ENCODE measurements at places on chromosomes 11 and 22.

DNA sequence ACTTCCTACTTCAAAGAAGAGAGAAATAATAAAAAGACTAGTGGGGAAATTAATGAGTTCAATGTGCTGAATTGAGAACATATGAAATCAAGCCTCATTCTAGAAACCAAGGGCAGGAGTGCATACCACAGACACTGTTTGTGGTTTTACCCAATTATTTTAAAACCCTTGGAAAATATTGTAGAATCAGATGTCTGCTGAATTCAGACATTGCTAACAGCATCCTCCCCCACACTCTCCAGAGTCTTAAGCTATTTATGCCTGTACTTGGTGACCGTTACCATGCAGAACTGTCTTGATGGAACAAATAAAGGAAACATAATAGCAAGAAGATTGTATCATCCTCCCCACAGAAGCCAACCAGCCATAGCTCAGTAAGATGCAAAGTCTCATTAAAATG is 850.1 kb downstream of the NTM start:
- DNase-seq: no peak

DNA sequence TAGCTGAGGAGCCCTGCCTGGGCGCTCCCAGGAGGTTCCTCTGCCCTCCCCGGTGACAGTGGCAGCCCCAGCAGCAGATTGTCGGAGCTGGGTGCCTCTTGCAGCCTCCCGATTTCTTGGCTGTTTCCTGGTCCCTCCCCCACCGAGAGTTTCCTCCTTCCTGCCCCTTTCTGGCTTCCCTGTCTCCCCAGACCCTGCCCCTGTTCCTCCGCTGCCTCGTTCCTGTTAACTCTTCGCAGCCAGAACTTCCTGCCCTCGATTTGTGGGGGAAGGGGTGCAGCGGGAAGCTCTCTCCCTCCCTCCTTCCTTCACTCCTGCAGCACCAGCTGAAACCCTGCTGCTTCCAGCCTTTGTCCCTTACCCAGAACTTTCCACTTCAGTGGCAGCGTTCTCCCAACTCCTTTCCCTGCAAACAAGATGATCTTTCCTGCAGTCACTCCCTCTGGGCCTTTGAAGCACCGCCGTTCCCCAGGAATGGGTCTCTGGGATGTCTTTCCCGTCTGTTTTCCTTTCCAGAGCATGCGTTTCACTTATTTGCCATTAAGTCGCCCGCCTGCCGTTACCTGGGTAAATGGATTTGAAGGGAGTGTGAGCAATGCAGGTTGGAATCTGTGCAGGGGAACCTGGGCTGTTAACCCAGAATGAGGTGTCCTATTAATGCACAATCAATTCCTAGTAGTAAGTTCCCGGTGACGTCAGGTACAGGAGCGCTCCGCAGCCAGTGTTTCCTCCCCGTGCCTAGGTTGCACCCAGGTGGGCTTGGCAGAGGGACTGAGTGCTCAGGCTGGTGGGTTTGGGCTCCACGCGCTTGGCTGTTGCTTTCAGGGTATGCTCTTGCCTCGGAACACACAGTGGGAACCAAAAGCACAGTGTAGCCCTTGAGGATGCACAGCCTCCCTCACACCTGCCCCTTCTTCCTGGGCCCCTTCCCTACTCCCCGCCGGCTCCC is 4.3 kb downstream of the GRK2 start:
- peak; percentile 57 for DNase-seq

DNA sequence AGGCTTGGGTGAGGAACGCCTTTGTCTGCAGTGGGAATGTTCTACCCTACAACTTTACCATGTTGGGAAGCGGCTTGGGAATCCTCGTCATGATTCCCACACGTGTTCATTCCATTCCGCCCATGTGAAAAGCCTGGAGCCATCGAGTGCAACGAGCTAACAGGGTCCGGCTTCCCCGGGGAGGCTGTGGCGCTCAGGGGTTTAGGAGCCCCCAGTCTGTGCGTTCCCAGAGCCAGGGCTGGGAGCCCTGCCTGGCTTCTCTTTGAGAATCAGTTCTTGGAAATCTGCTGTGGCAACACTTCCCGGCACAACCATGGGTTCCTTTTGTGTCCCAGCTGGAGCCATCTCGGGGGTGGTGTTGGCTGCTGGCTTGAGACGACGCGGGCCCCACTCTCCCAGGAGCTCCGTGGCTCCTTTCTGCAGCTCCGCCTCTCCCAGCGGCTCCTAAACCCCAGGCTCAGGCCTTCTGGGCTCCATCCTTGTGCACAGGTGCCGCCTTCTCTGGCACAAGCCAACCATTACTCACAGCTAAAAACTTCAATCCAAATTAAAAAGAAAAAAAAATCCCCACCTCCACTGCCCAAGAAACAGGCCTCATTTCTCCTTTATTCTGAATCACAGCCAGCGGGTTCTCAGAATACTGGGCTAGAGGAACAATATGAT is 18.7 kb upstream of the PPFIA1 start:
- no peak for DNase-seq

GRCh38 chr11:65803797-65804492 is 17.1 kb downstream of the OVOL1 start:
- DNase-seq: no peak

DNA sequence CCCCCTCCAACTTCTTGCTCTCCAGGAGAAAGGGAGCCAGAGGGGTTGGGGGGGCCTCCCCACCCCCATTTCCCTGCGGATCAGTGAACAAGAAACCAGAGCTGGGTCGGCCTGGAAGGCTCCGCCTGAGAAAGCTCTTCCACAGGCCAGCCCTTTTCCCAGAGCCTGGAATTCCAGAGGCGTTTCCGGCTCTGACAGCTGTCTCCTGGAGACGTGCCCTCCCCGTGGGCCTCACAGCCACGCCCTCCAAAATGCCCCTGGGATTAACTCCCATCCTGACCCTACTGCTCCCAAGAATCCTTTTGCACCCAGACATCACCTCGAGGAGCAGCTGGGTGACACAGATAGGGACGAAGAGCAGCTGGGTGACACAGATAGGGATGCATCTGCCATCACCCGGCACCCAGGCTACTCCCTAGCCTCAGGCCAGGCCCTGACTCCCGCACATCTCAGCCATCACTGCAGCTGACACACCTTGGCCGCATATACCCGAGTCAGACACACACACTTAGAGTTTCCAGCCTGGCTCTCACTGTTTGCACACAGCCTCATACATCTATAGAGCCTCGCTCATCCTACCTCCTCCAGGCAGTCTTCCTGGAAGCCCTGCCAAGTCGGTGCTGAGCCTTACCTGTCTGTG is 7.6 kb upstream of the CDC42EP1 start:
- no peak for DNase-seq

DNA sequence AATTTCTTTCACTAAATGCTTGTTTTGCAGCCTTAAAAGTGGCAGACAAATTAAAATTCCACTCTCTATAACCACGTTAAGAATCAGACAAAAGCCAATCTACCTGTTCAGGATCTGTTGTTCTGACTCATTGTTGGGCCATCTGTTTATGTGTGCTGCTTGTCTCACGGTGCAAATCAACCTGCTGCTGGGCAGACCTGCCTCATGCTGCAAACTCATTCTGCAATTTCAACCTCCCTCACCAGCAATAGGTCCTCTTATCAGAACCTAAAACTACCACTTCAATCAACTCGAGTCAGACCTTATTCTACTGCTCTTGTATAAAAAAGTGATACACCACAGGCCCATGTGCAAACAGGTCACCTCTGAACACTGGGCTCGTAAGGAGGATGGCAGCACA is 75.1 kb downstream of the LARGE2 start:
- DNase-seq: no peak

GRCh38 chr11:77590194-77590782 is 535 bp downstream of the AQP11 start:
- DNase-seq: peak; percentile 19

GRCh38 chr11:98625526-98625925 is 395.2 kb upstream of the CNTN5 start:
- DNase-seq: no peak

DNA sequence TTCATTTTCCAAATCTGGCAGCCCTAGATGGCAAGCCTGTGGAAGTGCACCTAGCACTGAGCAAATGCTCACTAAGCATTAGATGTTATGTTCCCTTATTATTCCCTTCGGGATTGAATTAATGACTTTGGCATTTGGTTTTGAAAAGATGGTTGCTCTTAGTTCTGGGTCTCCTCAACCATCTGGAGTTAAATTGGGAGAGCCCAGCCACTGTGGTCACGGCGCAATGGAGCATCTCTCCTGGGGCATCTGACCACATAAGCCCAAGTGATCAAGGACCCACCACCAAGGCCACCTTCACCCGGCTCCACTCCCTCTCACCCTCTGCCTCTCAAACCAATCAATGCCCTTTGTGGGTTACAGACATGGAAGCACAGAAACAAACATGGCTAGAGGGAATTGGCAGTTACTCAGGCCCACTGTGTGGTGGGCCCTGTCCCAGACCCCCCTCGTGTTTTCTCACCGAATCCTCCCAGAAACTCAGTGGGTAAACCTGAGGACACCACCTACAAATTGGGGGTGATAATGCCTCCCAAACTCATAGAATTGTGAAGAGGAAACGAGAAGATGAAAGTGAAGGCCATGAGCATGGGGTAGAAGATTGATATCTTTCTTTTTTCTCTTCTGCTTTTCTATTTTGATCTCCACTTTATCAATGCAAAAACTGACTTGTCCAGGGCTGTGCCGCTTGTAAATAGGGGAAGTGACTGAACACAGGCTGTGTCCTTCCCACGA is 52.2 kb downstream of the IRAG1 start:
- no peak for DNase-seq

DNA sequence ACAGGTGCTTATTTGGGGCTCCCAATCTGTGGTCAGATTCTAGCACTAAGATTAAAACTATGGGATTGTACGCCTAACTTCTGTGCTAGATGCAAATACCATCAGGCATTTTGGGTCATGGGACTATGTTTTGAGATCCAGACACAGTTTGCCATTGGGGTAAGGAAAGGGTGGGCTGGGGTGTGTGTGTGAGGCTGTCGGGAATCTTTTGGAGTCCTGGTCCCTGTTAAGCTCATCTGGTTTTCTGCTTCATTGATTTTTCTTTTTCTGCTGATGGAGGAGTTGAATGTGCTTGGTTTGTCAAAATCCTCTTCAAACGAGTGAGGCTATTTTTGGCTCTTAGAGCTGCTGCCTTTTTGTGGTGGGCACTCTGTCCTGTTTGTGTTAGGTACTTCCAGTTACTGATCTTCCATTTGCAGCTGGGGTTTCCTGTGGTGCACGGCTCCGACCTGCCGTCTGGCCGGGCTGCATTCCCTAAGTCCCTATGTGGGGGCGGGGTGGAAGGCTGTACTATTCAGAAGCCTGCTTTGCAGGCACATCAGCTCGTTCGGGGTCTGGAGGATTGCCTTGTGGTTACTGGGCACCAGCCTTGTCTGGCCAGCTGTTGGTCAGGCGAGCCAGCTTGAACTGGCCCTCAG is 2.9 kb downstream of the BCR start:
- peak; percentile 13 for DNase-seq

GRCh38 chr11:15159085-15159484 is 44.4 kb downstream of the INSC start:
- no peak for DNase-seq

- DNase-seq: no peak
Observed at GRCh38 chr22:49025791-49026493, 801.7 kb downstream of the BRD1 start.

DNA sequence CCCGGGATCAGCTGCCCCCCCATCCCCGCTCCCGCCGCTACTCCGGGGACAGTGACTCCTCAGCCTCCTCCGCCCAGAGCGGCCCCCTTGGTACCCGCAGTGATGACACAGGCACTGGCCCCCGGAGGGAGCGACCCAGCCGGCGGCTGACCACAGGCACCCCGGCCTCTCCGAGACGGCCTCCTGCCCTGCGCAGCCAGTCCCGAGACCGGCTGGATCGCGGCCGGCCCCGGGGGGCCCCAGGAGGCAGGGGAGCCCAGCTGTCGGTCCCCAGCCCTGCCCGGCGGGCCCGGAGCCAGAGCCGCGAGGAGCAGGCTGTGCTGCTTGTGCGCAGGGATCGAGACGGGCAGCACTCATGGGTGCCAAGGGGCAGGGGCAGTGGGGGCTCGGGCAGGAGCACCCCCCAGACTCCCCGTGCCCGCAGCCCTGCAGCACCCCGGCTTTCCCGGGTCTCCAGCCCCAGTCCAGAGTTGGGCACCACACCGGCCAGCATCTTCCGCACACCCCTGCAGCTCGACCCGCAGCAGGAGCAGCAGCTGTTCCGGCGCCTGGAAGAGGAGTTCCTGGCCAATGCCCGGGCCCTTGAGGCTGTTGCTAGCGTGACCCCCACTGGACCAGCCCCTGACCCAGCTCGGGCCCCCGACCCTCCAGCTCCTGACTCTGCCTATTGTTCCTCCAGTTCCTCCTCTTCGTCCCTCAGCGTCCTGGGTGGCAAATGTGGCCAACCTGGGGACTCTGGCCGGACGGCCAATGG is 3.9 kb downstream of the RASL10A start:
- DNase-seq: no peak

Measured in CD4-positive, alpha-beta T cell treated with Interleukin-17A for 4 hours (primary cell).